ENCODE measurements at places on chromosomes 5 and 9.

- no peak for DNase-seq
Observed at GRCh38 chr9:117815315-117815714, 111.1 kb downstream of the TLR4 start.

- no peak for DNase-seq
Observed at GRCh38 chr5:123203105-123203800, 114.2 kb downstream of the PRDM6 start.

DNA sequence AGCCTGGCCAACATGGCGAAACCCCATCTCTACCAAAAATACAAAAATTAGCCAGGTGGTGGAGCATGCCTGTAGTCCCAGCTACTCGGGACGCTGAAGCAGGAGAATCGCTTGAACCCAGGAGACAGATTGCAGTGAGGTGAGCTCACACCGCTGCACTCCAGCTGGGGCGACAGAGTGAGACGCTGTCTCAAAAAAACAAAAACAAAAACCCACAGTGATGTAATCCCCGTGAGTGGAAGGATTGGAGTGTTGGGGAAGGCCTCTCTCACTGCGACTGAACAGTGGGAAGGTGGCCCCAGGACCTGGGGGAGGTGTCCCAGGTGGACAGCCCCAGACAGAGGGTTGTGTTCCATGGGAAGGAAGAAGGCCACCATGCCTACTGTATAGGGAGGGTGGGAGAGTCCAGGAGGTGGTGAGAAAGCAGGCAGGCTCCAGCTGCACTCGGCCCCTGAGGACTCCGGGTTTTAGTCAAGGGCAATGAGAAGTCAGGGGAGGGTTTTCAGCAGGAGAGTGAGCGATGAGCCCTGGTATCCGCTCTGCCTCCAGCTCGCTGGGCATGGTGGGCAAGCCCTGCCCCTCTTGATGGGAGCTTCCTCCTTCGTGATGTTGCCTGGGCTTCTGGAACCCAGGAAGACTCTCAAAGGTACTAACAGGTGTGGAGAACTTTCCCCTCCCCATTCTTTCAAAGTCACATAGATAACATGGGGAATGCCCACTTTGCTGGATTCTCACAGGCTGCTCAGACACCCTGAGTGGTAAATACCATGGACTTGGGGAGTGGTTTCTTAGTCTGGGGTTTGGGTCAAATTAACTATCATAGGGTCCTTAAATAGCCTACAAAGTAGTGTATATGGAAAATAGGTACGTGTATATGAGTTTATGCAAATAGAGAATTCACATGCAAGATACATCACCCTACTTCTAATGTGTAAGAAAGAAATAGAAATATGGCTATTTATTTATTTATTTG lies 74.7 kb downstream of the PPARGC1B start:
- no peak for DNase-seq

DNA sequence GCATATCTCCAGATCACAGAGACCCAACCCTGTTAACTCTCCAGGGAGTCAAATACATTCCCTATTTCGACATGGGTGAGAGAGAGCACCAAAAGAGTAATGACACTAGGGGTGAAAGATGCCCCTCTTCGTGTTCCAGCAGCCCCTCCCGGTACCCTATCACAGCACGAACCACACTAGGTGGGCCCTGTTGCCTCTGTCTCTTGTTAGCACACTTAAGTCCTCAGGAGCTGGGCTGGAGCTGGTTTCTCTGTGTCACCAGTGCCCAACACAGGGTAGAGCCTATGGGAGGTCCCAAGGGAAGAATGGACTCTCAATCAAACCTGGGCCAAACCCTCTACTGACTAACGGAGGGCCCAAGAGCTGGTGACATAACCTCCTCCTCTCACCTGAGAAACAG lies 1.2 kb downstream of the CDK20 start:
- no peak for DNase-seq

DNA sequence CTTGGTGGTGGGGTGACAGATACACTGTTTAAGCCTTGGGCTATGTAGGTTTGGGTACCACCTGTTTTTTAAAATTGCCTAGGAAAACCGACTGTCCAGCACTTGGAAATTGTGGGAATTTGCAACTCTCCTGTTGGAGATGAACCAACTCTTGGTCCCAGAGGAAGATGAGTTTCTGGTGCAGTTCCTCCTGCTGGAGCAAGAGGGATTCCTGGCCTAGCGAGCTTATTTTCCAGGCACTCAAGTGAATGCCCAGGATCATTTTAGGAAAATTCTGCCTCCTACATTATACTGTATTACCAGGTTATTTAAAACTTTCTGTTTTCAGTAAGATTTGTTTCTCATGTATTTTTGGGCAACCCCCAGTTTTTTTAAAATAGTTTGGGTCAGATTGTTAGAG lies 33.7 kb downstream of the AP3S1 start:
- no peak for DNase-seq

- no peak for DNase-seq
Observed at GRCh38 chr5:123696921-123697341, 185.0 kb downstream of the CSNK1G3 start.

- no peak for DNase-seq
Observed at GRCh38 chr9:129220771-129221170, 42.7 kb upstream of the IER5L start.

DNA sequence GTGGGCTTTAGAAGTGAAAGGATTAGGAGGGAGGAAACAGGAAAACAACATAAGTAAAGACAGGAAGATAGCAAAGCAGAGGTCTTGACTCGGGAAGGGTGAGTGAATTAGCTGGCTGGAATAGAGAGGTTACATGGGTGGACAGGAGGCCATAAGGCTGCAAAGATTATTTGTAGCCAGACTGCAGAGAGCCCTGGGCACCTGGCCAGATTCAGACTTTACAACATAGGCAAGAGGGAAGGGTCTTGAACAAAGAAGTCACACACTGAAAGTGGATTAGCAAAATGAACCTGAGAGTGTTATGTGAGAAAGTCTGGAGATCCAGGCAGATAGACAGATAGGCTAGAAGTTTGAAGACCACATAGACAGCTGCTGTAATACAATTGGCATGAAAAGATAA lies 29.7 kb upstream of the CER1 start:
- peak; percentile 36 for DNase-seq

- DNase-seq: no peak
Observed at GRCh38 chr5:96200641-96201040, 232.4 kb downstream of the PCSK1 start.

GRCh38 chr9:38696999-38697398 lies 22.9 kb downstream of the FAM240B start:
- no peak for DNase-seq

DNA sequence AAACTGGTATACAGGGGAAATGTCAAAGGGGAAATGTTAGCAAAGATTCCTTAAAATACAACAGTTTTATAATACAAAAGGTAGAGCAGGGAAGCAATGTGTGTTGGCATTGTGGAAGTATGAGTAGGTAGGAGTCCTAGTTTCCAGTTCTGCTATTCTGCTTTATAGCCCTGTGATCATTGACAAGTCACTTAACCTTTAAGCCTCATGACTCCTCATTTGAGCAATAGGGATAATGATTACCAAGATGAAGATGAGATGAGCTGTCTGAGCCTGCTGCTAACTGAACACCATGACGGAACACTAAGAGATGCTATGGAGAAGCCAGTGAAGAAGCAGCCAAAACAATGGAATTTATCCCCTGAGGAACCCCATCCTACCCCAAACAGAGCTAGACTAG lies 251.7 kb downstream of the PAPPA start:
- DNase-seq: no peak

DNA sequence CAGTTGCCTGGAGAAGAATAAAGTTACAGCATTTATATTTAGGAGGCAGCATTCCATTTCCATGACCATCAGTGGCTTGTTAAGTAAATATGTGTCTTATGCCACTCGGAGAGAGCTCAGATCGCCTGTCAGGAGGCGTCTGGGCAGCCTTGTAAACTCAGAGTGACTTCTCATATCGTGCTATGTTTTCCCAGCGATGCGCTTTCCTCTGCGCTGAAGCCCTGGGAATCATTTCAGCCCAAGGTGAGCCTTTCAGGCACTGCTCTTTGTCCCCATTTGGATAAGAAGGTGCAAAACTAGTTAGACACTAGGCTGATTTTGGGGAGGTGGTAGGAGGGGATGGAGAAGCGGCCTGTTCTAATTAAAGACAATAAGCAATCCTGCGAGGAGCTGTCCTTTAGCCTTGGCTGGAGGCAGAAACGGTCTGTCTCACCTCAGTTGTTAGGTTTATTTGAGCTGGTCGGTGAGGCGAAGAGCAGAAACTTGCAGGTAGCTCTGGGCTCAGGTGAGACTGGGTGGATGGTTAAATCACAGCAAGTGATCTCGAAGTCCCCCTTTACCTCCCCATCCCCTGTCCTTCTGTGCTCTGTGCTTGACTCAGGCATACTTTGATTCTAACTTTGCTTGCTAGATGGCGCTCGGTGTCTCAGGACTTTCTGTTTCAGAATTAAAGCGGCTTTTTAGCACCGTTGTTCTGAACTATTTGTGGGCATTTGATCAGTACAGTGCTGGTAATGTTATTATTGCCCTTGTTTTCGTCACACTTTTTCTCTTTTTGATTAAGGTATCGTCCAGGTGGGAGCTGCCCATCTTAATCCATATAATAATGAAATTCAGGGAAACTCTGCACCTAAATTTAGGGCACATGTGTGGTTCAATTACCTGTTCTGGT lies 24.6 kb downstream of the NR2F1 start:
- peak; percentile 75 for DNase-seq

DNA sequence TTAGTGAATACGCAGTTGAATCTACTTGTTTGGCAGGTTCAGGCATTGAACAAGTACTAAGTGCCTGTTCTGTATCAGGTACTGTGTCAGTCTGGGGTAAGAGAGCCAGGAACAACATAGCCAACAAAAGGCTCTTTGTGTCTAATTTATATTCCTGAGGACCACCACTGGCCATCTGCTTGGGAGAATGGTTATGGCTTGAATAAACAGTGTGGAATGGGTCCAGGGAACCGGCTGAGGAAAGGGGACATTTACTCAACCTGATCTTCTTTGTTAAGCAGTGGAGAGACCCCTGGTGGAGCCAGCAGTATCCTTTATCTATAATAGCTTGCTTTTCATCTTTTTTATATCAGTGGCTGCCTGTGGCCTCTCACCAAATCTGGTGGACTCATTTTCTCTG lies 38.6 kb downstream of the EXOSC2 start:
- no peak for DNase-seq

DNA sequence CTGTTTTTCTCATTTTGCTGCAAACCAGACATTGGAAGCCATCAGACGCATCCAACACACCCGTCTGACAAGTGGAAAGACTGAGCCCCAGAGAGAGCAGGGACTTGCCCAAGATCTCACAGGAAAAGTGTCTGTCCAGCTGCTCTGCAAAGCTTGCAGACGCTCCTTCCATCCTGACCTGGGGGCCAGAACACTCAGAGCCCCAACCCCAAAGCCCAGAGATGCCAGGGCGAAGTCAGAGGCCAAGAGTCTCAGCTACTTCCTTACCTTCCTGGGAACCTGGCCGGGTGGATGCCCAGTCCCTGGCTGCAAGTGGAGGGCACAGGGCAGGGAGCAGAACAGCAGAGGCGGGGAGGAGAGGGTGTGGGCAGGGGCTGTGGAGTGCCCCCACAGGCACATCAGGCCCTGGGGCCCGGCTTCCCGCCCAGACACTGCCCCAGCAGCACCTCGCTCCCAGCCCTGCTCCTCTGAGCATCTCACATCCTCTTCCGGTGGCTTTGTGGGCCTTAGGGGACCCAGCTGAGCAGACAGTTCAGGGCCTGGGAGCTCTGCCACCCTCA lies 9.7 kb upstream of the RALGDS start:
- no peak for DNase-seq

DNA sequence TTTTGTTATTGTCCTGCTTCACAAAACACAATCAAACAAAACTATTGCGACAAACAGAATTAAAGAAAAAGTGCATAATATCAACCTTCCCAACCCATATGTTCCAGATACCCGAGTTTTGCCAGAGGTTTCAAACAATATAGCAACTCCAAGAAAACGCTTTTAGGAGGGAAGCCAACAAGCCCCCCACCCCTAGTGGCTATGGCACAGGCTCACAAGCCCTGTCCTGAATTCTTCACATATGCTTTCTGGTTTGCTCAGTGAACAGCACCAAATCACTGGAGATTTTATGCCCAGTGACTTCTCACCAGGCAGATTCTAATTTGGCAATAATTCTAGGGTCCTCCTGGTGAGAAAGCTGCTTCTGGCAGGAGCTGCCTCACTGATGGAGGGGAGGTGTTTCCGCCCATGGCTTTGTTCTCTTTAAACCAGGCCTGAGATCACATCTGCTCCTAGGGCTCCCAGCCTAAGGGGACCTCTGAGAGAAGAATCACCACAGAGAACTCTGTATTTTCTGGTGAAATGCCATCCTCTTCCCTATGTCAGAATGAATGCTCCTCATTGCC lies 1982.4 kb downstream of the EFNA5 start:
- DNase-seq: no peak

DNA sequence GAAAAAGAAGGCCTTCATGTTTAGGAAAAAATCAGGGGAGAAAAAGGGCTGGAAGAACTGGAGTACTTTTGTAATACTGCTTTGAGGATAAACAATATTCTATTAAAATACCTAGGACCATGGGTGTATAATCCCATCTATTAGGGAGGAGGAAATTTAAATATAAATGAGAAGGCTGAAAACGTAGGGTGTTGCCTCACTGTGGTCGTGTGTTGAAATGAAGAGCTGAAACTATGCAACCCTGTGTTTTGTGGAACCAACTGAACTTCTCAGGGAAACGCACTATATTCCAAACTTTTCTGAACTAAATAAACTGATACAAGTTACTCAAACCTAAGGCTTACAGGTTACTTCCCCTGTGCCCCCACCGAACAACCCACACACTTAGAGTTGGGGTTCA lies 4.5 kb upstream of the CNTLN start:
- DNase-seq: no peak

Data from retinal pigment epithelial cell (primary cell).